ENCODE measurements at places on chromosomes 2 and 18.

GRCh38 chr2:608297-608696 lies 68.9 kb downstream of the TMEM18 start:
- DNase-seq = no peak

GRCh38 chr18:6784046-6784445 lies 54.5 kb downstream of the ARHGAP28 start:
- no peak for DNase-seq

GRCh38 chr2:21970971-21971370 lies 847.2 kb downstream of the TDRD15 start:
- no peak for DNase-seq

DNA sequence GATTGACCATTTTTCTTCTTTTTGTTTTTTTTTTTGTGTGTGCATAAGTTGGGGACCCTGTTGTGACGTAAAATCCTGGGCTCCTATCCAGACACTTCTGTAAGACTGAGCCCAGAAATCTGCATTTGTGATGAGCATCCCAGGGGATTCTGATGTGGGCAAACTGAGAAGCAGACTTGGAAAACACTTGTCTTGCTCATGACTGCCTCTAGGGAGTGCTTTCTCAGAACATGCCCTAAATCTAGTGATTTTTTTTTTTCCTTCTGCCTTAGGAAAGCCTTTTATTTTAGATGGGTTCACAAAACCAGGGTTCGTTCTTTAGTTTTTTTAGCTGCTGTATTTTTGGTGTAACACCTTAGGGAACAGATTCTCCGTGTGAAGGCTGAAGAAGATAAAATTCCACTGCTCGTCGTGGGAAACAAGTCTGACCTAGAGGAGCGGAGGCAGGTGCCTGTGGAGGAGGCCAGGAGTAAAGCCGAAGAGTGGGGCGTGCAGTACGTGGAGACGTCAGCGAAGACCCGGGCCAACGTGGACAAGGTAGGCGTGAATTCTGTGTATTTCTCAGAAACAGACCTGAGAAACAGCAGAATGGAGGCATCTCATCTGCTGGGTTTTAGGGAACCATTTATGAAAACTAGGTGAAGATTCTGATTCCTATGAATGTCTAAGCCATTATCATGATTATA lies 36.7 kb downstream of the RALB start:
- DNase-seq = no peak

DNA sequence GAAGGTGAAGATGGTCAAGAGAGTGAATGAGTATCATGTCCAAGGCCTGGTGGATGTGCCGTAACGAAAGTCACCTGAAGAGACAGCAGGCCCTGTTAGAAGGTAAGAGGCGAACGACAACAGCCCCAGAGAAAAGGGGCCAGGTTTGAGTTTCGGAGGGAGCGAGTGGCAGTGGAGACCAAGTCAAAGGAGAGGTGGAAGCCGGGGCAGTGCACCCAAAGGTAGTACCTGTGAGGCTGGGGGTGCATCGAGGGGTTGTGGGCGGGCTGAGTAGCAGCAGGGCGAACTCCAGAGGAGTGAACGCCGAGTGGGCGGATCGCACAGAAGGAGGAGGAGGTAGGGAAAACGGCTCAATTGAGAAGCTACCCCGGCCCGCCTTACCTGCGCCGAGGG lies 358 bp downstream of the USP37 start:
- no peak for DNase-seq

GRCh38 chr2:205902041-205902899 lies 183.7 kb downstream of the INO80D start:
- no peak for DNase-seq

GRCh38 chr18:26336572-26336971 lies 110.3 kb downstream of the TAF4B start:
- DNase-seq = no peak

- no peak for DNase-seq
These were observed 358.4 kb upstream of the NRP2 start for GRCh38 chr2:205323929-205324328.

GRCh38 chr2:221195829-221196228 lies 376.3 kb downstream of the EPHA4 start:
- DNase-seq = no peak

GRCh38 chr2:160869411-160869810 lies 290.8 kb upstream of the TANK start:
- no peak for DNase-seq

DNA sequence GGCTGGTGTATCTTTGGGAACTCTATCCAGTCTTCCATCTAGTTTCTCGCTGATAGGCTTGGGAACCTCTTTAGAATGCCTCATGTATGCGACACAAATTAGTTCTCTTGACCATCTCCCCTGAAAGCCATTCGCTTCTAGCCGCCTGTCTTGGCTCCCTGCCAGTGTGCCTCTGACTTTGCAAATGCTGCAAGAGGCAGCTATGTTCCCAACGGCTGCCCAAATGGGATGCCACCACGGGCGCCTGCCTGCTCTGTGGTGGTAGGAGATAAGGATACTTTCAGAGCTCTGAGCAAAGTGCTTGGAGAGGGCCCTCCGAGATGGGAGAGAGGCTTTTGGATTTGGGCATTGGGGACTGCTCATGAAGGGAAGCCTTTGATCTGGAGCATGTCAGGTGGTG lies 77.7 kb upstream of the IGFBP5 start:
- DNase-seq = no peak

DNA sequence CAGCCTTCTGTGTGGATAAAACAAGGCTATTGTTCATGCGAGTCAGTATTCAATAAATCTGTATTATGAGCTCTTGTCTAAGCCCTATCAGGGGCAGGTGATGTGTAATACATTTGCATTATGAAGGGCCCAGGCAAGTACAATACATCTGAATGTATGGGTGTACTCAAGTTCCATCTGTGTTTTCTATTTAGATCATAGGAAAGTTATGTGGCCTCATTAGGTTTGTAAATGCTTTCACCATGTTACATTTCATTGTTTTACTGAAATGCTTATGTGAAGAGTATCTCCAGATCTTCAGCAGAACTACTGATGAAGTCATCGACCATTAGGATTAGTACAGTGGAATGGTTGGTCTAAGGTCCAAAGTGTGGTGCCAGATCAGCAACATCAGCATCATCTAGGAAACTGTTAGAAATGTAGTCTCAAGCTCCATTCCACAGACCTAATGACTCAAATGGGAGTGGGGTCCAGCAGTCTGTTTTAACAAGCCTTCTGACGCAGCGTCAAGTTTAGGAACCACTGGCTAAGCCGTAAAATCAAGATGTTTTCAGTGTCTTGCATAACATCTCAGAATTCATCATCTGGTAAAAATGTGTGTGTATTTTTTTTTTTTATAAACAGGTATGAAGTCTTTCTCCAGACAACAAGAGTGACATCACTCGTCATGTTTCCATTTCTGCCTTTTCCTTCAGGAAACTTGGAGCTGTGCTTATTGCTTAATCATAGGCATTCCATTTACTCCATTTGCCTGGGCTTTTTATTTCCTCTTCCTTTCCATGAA lies 80.5 kb downstream of the LYPD6 start:
- no peak for DNase-seq

DNA sequence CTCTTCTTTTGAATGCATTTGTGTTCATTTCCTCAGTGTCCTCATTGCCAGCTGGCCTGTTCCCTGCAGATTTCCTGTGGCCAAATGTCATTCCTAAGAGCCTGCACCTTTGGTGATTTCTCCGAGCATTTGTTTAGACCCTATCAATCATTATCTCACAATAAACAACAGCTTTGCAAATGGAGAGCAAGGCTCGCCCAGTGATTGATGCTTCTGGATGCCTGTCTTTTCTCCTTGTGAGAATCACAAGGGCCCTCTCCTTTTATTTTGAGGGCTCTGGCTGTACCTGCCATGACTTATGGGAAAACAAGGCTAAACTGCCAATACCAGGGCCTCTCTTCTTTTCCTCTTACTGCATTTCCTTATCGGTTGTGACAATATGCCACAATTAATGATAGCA lies 1454.4 kb upstream of the CELF4 start:
- DNase-seq = no peak

- DNase-seq = no peak
These were observed 314.4 kb upstream of the NT5C1B start for GRCh38 chr2:18903750-18904149.

GRCh38 chr2:150303281-150303680 lies 184.2 kb downstream of the RND3 start:
- no peak for DNase-seq

DNA sequence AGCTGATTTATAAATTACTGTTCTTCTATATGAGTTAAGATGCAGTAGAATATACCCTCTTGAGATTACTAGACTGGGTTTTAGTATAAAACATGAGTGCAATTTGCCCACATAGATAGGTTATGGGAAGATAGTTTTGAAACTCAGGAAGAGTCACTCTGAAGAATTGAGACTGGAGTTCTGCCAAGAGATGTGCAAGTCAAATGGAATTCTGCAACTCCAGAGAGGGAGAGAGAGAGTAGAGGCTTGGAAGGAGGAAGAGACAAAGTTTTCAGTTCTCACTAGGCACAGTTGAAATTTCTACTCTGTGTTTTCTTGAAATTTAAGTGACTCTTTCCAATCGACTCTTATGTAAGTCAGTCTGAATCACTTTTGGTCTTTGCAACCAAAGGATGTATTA lies 878.8 kb downstream of the TSN start:
- no peak for DNase-seq

DNA sequence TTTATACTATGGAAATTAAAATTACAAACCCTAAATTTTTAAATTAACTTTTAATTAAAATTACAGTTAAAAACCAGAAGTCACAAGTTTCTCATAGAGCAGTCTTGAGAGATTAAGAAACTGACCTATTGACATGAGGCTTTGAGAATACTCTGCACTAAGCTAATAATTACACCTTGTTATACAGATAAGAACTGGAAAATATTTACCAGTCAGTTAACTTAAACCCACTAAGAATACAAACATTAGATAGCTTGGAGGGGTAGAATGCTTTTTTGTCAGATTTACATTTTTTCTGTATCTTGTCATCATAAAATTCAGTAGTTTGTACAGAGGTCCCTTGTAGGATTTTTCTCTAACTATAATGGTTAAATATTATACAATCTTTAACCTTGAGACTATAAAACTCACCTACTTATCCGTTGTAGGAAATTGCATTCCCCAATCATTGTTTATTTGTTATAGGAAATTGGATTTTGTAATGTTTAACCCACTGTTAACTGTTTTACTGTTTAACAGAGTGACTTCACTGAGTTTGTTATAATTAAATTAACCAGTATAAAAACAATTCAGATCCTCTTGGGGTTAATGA lies 219.7 kb upstream of the PKDCC start:
- no peak for DNase-seq

GRCh38 chr18:47280121-47280520 lies 28.7 kb upstream of the SKOR2 start:
- no peak for DNase-seq

- DNase-seq = peak; percentile 6
These were observed 42.1 kb upstream of the GALR1 start for GRCh38 chr18:77207540-77207939.

DNA sequence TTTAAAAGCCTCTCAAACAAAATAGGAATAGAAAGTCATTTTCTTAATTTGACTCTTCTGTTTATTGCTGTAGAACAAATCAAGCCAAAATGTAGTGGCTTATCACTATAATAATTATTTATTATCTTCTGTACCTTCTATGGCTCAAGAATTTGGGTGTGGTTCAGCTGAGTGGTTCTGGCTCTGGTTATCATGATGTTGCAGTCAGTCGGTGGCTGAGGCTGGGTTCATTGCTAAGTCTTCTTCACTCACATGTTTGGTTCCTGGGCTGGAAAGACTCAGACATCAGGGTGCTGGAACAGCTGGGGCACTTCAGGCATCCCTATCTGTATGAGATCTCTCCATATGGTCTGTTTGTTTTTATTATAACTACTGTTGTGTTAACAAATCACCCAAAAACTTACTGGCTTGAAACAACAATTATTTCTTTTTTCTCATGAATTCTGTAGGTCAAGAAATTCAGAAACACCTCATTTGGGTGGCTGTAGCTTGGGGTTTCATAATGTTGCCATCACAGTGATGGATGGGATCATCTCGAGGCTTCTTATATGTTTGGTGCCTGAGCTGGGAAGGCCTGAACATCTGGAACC lies 242.6 kb upstream of the FBXO11 start:
- DNase-seq = no peak

DNA sequence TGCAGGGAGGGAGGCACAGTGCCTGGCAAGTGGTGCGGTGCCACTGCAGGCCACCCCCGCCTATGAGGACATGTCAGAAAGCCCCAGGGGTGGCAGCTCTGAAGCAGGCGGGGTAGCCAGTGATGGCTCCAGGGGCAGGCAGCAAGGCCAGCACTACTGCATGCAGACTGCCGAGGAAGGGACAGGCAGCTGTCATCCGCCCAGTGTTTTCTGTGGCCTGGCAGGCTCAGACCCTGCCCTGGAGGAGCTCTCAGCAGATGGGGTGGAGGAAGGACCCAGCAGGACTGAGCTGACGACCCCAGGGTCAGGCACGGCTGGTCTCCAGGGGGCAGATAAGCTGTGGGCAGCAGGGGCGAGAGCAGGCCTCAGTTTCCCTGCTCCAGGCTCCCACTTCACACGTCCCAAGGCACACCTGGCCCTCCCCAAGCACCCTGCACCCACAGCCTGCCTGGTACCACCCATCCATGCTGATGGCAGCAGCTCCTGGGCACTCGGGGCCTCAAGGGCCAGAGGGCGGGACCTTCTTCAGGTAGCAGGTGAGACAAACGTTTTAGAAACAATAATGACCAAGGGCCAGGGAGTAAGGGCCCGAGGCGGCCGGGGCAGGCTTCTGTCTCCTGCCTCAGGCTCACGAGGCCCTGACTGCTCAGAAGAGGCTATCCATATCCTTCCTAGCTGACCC lies 48.5 kb downstream of the HS6ST1 start:
- DNase-seq = no peak

- no peak for DNase-seq
These were observed 13.0 kb downstream of the SIGLEC15 start for GRCh38 chr18:45838302-45839070.

DNA sequence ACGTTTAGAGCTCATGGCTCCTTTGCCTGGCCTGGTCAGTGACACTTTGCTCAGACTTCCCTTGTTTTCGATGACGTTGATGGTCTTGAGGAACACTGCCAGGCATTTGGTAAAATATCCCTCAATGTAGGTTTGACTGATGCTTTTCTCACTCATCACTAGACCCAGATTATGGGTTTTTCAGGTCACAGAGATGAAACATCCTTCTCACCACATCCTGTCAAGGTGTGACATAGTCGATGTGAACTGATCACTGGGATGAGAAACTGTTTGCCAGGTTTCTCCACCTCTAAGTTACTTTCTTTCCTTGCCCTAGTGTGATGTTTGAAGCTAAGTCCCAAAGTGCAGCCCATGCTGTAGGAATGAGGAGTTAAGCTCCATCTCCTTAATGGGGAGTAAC lies 81.5 kb downstream of the AFF3 start:
- no peak for DNase-seq

Measured in activated CD4-positive, alpha-beta T cell treated with anti-CD3 and anti-CD28 coated beads for 24 hours (primary cell).